Cortex of kidney (tissue), 1 donor: ENCODE measurements at places on chromosomes 1 and 21.

DNA sequence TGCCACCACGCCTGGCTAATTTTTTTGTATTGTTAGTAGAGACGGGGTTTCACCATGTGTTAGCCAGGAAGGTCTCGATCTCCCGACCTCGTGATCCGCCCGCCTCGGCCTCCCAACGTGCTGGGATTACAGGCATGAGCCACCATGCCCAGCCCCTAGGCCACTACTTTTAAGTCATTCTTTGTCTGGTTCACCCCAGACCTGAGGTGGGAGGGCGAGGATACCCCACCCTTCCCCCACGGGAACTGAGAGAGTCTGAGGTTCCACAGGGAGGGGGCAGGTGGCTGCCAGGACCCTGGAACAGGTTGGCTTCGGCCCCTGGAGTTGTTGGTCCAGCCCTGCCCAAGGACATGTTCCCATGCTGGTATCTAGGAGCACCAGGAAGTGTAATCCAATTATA, 7.7 kb upstream of the SDC3 start:
- DNase-seq: no peak

- DNase-seq: no peak
These were observed 72.5 kb downstream of the NID1 start for GRCh38 chr1:235992346-235992745.

GRCh38 chr1:150233359-150234308, 2.3 kb downstream of the ANP32E start:
- no peak for DNase-seq

GRCh38 chr1:157504646-157505045, 47.7 kb downstream of the FCRL5 start:
- DNase-seq: no peak

- no peak for DNase-seq
These were observed 7.1 kb upstream of the PRCC start for GRCh38 chr1:156760092-156760795.

- no peak for DNase-seq
These were observed 106.9 kb upstream of the SERBP1 start for GRCh38 chr1:67536957-67537666.

GRCh38 chr1:27602462-27603308, 1.3 kb downstream of the AHDC1 start:
- DNase-seq: no peak

DNA sequence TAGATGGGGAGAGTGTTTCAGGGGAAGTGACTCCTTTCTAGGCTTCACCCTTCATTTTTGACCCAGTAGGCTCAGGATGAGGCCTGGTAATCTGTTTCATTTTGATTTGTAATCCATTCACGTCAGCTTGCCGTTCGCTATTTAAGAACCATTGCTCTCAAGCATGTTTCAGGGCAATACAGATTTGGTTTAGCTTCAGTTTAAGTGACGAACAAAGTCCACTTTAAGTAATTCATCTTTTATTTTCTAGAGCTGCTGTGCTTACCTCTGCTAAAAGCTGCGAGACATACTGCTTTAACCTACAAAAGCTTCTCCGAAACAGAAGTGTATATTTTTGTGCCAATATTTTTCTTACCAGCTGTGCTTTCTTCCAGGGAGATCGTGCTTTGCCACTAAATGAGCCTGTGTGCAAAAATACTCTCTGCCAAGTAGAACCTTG, 8.9 kb upstream of the FMO3 start:
- DNase-seq: no peak

- no peak for DNase-seq
These were observed 91.5 kb downstream of the XCL2 start for GRCh38 chr1:168452329-168452728.

GRCh38 chr1:28249013-28249865, 10.1 kb upstream of the SESN2 start:
- no peak for DNase-seq

- no peak for DNase-seq
These were observed 56.9 kb upstream of the LBR start for GRCh38 chr1:225484657-225485214.

GRCh38 chr1:27481994-27482620, 7.9 kb downstream of the WASF2 start:
- no peak for DNase-seq

DNA sequence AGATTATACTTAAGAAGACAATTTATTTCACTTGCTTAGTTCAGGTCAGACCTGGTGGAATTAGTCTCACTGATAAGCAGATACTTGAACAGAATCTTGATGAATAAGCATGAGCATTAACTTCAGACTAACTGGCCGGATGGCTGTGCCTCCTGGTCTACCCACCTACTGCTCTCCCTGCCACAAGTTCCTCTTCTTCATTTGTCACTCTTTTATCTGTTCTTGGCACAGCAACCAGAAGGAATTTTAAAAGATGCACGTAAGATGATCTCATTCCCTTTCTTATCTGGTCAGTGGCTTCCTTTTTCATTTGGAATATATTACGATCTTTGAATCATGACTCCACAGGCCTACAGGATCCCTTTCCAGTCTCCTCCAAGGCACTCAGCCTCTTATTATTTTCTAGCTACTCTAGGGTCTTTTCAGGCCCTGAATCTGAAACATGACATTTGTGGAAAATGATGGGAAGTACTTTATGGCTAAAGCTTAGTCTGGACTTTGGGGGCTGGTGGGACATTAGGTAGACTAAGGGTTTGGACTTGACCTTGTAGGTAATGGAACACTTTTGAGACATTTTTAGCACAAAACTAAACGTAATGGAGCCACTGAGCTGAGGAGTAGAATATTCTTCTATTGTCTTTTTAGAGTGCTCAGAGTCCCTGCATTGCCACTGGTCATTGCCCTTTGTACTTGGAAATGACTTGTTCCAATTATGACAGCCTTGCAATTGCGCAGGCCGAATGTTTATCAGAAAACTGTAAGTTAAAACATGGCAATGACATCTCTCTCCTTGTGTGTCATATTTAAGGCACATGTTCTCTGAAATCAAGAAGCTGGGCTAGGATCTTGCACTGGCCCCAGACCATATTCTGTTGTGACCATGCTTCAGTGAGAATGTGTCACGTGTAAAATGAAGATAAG, 16.0 kb downstream of the ST6GALNAC3 start:
- DNase-seq: no peak

DNA sequence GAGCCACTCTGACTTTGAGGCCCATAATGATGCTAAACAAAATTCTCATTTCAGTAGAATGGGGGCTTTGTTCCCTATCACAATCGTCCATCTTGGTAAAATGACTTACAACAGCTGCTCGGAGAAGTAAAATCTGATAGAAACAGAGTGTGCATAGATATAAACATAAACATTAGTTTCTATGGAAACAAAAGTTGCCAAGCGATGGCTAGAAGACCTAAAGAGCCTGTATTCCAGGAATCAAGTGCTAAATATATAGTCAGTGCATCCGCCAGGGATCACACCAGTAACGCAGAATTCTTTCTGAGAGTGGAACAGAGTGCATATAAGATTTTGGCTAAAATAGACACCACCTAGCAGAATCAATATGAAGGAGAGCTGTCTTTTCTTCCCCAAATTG, 91.2 kb upstream of the KAZN start:
- DNase-seq: no peak

- no peak for DNase-seq
These were observed 73.7 kb upstream of the EDEM3 start for GRCh38 chr1:184828369-184828717.

GRCh38 chr1:218298398-218298797, 13.3 kb downstream of the RRP15 start:
- no peak for DNase-seq

DNA sequence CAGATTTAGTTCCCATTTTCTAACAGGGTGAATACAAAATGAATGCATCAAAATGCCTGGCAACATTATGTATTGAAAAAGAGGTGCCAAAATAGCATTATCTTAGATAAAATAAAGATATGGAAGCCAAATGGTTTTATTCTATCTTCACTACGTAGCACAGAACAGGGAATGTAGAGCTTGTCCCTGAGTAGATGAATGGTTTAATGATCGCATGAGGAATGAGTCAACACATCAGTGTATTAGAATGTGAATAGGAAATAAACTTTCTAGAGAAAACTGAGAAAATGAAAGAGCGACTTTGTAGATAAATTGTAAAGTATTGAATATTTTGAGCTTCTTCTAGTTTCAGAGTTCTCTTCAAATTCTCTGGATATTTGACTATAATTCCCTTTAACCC, 74.3 kb downstream of the BRINP3 start:
- DNase-seq: no peak

- no peak for DNase-seq
These were observed 15.0 kb downstream of the IL10RB start for GRCh38 chr21:33281096-33281652.

- no peak for DNase-seq
These were observed 45.6 kb downstream of the UBR4 start for GRCh38 chr1:19164274-19165015.

DNA sequence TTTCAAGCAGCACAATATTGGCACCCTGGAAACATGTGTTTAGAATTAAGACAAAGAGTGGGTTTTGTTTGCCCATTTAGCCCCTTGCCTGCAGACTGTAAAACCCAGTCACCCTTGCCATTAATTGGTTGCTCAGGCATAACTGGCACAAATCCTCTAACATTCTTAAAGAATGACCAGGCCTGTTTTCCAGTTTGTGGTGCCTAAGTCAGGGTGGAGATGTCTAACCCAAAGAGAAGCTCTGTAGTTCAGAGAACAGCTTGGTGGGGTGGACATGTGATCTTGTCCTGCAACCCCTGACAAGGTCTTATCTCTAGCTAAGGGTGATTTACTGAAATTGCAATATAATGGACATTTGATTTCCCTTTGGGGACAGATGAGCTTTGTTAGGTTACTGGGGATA, 8.8 kb upstream of the ANGPTL7 start:
- no peak for DNase-seq

- DNase-seq: no peak
These were observed 51.5 kb downstream of the RPL5 start for GRCh38 chr1:92883297-92883696.

- DNase-seq: no peak
These were observed 3.2 kb upstream of the B3GALT2 start for GRCh38 chr1:193189442-193190095.

DNA sequence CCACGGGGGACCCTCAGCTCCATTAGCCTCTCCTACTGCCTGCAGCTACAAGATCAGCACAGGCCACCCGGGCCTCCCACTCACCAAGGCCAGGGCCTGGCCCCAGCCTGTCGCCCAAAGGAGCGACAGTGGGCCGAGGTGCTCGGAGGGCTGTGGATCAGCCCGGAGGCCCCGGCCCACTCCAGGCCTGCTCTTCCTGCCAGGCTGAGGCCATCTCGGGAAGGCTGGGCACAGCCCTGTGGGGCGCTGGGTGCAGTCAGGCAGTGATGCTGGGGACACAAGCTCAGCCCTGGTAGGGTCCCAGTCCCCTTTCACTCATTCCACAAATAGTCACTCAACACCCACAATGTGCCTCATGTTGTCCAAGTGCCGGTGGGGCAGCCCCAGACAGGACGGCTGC, 58.8 kb downstream of the CASZ1 start:
- no peak for DNase-seq

DNA sequence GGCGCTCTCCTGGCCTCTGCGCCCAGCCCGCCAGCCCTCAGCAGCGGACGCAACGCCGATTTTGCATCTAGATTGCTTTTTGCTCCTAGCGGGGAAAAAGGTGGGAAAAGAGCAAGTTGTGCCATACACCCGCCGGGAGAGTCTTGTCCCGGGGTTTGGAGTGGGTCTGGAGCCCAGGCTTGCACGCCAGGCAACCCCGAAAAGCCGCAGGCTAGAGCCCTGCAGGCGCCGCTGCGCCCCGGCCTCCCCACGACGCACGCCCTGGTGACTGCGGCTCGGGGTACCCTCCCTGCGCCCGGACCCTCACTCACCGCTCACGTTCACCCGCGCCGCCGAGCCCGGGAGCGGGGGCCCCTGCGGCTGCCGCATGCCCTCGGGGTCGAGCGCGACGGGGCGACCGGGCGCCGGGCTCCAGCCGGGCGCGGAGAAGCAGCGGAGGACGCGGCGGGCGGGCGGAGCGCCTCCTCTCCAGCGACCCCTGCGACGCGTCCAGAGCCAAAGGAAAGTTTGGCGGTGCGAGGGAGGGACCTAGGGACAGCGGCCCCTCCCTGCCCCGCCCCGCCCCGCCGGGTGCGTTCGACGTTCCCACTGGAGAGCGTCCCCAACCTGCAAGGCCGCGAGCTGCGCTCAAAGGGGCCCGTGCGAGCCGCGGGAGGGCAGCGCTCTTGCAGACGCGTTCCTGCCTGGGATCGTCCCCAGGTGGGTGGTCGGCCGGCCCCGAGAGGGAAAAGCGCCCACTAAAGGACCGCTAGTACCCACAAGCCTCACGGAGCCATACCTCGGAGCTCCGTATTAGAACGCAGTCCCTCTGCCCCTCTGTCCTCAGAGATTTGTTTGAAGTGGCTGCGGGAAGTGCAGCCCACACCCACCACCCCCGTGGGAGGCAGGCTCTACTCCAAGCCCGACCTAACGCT, at the start of gene LPAR3:
Gene LPAR3, minus strand, starts transcription at position 502 of the 914 bp plus-strand sequence. CDS start 27,086 bp downstream, outside the sequence.
- DNase-seq: no peak

- no peak for DNase-seq
These were observed 37.5 kb downstream of the GPR88 start for GRCh38 chr1:100575406-100575805.

DNA sequence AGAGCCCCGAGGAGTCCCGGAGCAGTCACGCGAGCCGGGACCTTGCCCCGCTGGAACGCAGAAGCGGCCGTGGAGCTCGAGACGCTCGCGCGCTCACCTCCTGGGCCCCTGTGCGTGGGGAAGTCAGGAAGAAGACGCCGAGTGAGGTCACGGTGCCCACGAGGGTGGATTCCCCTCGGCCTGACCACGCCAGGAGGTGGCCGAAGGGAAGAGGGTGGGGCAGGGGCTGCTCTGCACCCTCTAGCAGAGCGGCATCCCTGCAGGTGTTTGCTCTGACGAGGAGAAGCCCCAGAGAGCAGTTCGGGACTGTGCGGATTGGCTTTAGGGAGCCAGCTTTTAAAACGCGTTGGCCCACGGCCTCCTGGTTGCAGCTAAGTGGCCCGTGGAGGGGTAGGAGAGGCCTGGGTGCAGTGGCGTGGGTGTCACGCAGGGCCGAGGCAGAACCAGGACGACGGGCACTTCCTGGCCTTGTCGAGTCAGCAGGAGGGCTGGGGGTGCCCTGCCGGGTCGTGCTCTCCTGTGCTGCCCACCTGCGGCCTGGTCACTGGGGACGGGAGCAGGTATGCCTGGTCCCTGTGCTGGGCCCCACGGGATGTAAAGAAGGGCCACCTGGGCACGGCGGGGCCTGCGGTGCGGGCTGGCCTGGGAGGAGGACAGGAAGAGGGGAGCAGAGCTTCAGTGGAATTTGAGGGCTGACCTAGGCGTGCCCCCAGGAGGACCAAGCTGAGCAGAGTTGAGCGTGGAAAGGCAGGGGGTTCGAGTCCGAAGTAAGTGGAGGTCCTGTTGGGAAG, 1.0 kb downstream of the PDXK start:
- no peak for DNase-seq

DNA sequence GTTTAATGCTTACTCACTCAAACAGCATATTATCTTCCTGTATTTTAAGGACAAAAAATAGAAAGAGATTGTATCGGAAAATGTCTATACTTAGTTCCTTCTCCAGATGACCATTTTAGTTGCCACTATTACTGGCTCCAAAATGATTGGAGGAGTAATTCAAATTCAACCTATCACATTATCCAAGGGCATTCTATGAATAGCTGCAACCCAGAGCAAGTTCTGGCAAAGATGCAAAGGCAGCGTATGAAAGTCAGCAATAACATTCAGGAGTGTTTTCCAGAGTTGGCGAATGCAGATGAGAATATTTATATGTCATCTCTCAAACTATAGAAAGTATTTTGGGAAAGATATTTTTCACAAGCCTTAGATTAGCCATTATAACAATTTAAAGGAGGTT, 389.8 kb upstream of the ADGRL2 start:
- DNase-seq: no peak
